Non-pigmented ciliary epithelial cell (primary cell): ENCODE measurements at places on chromosomes 1 and 21.
A peak's percentile ranks its signal among the peaks of the same experiment; 100 is the strongest.

DNA sequence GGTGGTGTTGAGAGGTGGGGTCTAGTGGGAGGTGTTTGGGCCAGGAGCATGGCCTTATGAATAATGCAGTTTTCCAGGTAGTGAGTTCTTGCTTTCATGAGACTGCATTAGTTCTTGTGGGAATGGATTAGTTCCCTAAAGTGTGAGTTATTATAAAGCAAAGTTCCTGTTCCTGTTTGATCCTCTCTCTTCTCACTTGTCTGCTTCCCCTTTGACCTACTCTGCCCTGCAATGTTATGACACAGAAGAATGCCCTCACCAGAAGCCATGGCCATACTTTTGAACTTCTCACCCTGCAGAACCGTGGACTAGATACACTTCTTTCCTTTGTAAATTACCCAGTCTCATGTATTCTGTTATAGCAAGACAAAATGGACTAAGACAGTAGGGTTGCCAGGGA, 53.6 kb downstream of the MAP3K7CL start:
- DNase-seq = no peak

GRCh38 chr1:4962836-4963235, 308.4 kb downstream of the AJAP1 start:
- DNase-seq = no peak

DNA sequence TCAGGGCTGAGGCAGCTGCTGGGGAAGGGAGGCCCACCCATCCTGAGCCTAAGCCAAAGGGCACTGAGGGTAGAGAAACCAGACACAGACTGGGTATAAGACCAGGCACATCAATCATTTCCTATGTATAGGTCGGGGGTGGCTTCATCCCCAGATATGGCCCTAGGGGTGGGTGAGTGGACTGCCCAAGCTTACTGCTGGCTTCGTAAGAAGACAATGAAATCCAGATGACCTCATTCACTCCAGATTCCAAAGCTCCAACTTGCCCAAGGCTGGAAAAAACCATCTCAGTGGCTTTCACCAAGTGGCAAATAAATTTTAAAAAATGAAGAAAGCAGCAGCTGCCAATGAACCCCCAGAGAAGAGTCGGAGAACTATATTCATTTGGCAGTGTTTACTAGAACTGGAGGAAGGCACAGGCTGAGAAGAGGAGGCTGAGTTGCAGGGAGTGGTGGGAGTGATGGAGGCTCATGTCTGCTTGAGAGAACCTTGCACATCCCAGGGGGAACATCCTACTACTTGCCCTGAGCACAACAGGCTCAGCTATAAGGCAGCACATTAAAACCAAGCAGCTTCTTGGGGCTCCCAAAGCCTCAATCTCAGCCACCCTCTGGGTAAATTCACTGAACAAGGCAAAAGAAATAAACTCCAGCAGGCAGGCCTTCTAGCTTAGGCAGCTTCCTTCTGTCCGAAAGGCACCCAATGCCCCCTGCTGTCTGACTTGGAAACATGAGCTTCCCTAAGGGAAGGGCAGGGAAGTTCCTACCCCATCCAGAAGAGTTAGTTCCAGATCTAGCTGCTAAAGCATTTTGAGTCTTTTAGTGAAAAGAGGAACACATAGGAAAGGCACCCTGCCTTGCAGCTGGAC, 14.1 kb downstream of the PEA15 start:
- peak; percentile 38 for DNase-seq

DNA sequence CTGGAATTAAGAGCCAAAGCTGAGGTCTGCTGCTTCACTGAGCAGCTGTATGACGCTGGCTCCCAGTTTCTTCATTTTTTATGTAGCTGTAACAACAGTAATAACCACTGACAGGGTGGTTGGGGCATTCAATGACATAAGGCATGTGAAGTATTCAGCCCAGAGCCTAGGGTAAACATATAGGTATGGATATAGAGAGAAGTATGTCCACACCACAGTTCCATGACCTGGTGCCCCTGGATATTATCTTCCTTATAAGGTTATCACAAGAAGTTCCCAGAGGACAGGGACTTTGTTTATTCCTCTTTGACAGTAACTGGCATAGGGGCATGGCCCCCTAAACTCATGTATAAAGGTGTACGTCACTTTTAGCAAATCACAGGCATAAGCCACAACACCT, 14.7 kb downstream of the RAB42 start:
- no peak for DNase-seq
